ENCODE measurements at places on chromosomes 7 and 10.

GRCh38 chr7:157907091-157907490, 570.3 kb downstream of the DNAJB6 start:
- no peak for DNase-seq

GRCh38 chr10:61975391-61975932, 74.0 kb downstream of the ARID5B start:
- DNase-seq: no peak

DNA sequence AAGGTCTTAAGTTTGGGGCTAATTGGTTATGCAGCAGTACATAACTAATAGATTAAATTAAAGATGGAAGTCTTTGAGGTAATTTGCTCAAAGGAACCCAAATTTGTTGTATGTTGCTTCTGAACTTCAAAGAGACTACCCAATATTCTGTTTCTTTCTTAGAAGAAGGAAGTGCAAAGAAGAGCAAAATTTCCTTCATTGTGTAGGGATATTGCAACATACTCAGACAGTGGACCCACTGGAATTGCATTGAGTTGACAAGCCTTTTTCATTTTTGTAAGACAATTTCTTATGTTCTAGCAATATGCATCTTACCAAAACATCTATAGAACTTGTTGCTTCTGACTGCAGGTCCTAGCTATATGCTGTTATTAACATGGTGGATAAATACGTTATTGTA, 527.8 kb downstream of the SH2D4B start:
- DNase-seq: no peak

- DNase-seq: no peak
Observed at GRCh38 chr10:62740885-62741745, 63.4 kb upstream of the ADO start.

DNA sequence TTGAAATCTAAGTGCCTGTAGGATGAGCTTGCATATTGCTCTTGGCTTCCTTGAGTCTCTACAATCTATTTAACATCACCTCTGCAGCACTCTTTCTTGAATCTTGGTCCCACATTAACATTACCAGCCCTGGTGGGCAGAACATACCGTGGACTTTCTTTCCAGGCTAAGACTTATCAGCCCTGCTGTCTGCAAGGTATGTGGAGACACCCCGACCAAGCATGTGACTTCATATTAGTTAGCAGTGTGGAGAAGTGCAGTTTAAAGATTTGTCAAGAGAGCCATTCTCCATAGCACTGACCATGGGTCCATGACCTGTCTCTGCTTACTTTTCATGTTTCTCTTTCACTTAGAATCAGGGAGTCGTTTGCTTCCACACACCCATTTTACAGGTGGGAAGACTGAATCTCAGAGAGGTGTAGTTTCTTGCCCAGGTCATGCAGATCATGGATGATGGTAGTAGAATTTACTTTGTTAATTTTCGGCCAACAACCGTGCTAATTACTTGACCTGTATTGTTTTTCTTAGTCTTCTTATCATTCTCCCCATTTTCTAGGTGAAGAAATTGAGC, 6.0 kb downstream of the CCNY start:
- no peak for DNase-seq

GRCh38 chr7:28674359-28674782, 262.1 kb downstream of the CREB5 start:
- no peak for DNase-seq

DNA sequence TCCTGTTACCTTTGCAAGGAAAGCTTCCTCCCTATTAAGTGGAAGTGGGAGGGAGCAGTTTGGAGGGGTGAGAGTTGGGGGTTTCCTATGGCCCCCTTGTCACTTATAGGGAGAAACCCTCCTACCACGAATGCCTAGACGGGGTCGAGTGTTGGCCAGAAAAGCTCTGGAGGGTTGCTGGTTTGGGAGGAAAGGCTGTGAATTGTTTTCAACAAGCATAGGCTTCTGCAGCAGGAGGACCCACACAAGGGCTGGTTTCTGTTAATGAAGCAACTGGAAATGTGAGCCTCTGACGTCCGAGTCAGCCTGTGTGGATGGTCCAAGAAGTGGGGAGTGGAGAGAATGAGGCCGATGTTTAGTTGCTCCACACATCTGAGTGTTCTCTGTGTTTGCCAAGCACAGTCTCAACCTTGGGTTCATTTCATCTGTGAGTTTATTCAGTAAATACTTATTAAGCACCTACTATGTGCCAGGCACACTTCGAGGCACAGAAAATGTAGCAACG, 37.3 kb upstream of the LEP start:
- no peak for DNase-seq

DNA sequence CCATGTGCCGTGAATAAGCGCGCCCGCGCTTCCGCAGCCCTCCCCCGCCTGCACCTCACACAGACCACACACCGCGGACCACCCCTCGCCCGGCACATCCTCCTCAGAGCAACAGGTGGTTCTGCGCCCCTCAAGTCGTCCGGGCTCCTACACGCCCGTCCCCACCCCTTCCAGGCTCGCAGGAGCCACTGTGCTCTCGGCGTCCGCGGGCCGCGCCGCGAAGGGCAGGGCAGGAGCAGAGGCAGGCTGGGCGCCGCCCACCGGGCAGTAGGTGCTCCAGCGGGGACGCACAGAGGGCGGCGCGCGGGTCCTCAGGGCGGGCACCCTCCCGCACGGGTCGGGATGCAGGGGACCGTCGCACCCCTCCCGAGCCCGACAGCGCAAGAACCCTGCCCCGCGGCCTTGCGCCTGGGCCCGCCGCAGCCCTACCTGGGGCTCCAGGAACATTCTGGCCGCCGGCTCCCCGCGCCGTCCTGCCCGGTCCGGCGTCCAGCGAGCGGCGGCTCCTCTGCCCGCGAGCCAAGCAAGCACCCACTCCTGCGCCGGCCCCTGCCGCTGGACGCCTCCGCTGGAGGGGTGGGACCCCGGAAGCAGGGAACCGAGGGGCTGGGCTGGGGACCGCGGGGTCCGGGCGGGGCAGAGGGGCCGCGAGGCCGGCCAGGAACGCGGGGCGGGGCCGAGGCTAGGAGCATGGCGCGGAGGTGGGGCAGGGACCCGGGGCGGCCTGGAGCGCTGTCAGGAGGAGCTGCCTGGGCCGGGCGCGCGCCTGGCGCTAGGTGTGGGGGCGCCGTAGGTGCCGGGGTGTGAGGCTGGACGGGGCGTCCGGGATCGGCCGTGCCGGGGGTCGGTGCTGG, 37.4 kb downstream of the RASGEF1A start:
- DNase-seq: no peak

DNA sequence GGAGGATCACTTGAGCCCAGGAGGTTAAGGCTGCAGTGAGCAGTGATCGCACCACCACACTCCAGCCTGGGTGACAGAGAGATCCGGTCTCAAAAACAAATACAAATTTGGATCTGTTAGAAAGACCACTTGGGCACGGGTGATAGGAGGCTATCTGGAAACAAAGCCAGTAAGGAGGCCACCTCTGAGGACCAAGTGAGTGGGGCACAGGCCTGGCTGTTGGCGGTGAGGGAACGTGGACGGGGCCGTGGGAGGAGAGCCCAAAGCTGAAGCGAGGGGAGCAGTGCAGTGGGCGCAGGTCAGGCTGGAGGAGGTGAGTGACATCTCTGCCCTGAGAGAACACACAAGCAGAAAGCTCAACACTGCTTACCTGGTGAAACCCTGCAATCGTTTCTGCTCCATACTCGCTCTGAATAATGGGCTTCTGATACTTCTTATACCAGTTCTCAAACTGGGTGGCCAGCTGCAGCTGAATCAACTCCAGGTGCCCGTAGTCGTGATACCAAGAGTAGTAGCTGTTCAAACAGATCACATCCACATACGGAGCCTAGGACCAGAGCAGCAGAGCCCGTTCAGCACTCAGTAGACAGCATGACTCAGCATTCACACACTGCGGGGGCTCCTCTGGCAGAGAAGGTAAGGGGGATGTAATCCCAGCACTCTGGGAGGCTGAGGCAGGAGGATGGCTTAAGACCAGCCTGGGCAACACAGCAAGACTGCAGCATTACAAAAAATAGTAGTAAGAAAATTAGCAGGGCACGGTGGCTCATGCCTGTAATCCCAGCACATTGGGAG, 14.5 kb downstream of the GUSB start:
- DNase-seq: no peak

DNA sequence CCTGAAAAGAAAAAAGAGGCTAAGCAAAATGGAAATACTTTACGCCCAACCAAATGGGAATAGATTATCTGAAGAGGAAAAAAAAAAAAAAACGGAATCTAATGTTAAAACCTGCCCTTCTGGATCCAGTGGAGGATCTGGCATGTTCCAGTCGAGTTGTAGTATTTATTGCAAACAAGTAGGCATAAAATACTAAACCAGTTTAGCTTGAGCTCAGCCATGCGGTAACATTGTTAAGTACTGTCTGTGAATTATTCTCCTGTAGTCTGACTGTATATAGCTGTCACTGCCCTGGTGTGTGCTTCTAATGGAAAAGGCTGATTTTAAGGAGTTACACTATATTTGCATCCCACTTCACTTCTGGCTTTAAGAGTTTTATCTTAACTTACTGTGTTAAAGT, 40.3 kb downstream of the CELF2 start:
- DNase-seq: no peak

DNA sequence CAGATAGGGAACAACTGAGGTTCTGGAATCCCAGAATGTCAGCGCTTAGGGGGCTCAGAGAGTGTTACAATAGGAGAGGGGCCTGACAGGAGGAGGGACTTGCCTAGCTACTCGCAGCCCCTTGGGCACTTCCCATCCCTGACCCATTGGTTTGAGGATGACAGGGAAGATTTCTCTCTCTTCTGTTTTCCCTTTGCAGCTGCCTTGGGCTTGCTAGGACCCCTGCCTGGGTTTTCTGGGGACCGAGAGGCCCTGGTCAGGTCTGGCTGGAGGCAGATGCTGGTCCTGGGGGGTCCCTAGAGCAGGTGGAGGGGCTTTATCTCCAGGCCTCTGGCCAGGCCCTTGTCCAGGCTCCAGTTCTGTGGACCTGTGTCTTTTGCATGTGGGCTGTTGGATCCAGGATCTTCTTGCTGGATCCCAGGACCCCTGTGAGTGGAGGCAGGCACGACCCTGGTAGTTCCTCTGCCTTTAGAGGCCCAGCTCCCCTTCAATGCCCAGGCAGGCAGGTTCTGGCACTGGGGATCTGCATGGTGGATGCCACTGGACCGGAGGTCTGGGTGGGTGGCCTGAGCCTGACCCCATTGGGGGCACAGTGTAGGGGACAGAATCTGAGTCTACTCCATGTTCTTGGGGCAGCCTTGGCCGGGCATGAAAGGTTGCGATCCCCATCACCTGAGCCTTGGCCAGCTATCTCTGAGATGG, 26.9 kb downstream of the RAMP3 start:
- DNase-seq: no peak

DNA sequence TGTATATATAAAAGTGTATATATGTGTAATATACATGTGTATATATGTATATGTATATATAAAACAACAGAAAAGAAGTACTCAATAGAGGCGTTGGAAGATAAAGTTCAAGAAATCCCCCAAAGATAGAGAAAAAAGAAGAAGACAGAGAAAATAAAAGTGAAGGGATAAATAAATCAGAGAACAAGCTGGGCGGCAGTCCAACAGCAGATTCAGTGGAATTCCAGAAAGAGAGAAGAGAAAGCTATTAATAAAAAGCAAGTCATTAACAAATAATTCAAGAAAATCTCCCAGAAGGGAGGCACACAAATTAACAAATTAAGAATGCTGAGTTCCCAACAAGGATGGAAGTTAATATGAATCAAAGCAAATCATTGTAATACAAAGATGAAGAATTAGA, 59.3 kb upstream of the RNF148 start:
- no peak for DNase-seq
